ENCODE measurements at places on chromosomes 5 and 9.

- DNase-seq, result no peak
Measured at GRCh38 chr9:136609838-136610311, 52.8 kb upstream of the EGFL7 start.

- no peak for DNase-seq
Measured at GRCh38 chr5:130874861-130875417, 290.1 kb downstream of the HINT1 start.

- peak; percentile 56 for DNase-seq
Measured at GRCh38 chr5:56317923-56318561, 84.9 kb upstream of the ANKRD55 start.

GRCh38 chr9:131754846-131755245 lies 15.0 kb upstream of the RAPGEF1 start:
- DNase-seq, result no peak

DNA sequence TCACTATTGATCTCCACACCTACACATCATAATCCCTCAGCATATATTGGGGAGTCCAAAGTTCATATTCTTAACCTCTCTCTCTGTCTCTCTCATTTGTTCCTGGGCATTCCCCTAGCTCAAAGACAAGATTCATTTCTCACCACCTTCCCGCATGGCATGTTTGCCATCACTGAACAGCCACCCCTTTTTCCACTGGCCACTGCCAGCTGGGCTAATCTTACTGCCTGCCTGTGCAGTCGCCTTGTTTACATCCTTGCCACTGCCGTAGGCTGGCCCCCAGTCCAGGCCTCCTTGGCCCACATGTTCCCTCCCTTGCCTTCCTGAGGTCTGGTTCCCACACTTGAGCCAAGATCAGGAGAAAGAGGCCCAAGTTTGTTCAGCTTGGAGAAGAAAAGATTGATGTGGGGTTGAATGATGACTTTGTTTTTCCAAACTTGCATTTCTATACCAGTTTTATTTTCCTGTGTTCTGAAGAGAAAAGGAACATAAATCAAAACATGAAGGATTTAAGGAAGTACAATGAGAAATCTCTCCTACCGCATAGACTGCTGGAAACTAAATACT lies 80.2 kb downstream of the PLAC8L1 start:
- DNase-seq, result no peak

Data from naive B cell (primary cell).